ENCODE measurements at places on chromosomes 4 and X.

DNA sequence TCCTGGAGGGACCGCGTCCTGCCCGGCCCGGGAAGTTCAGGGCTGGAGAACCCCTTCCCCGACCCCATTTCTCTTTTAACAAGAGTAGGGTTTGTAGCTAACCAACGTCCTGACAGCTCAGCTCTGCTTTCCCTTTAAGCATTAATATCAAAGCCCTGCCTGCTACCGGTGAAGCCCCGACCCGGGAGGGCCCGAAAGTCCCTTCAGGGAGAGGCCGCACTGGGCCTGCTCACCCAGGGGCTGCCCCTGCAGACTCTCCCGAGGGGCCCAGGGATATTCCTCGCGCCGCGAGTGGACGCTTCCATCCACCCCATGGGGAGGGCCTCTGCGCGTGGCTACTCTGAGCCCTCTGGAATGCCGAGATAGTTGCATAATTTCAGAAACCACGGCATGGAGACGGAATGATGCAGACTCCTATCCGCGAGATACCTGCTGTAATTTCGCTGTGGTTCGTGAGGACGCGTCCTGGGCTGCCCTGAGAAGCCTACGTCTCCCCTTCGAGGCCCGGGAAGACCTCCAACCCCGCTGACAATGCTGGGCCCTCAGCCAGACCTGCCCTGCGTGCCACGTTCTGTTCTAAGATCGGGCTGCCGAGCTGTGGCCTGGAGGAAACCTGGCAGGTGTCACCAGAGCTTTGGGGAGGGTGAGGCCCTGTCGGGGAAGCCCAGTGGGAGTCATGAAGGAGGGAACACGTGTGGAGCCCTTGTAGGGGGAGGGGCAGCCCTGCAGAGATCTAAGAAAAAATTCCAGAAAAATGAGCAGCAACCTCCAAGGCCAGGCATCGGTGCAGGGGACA lies 999 bp upstream of the CTBP1 start:
- DNase-seq = peak; percentile 24

GRCh38 chrX:48472225-48472624 lies 2.2 kb upstream of the SLC38A5 start:
- DNase-seq = no peak

- DNase-seq = no peak
These were observed 249.1 kb downstream of the SPIN4 start for GRCh38 chrX:63101879-63102620.

- DNase-seq = no peak
These were observed 65.5 kb downstream of the CRMP1 start for GRCh38 chr4:5827108-5828004.

GRCh38 chrX:136199365-136199764 lies 51.8 kb downstream of the MAP7D3 start:
- no peak for DNase-seq

DNA sequence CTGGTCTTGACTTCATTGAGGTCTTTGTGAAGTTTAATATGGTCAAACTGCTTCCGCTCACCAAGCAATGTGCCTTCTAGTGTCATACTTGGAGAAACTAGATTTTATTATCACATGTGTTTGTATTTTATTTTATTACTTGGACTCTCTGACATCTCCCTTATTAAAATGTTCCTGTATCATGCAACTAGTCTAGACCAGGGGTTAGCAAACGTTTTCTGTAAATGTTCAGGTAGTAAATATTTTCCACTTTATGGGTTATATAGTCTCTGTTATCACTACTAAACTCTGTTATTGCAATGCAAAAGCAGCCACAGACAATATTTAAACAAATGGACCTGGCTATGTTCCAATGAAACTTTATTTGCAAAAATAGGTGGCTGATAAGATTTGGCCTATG lies 443.8 kb downstream of the MID1IP1 start:
- no peak for DNase-seq

DNA sequence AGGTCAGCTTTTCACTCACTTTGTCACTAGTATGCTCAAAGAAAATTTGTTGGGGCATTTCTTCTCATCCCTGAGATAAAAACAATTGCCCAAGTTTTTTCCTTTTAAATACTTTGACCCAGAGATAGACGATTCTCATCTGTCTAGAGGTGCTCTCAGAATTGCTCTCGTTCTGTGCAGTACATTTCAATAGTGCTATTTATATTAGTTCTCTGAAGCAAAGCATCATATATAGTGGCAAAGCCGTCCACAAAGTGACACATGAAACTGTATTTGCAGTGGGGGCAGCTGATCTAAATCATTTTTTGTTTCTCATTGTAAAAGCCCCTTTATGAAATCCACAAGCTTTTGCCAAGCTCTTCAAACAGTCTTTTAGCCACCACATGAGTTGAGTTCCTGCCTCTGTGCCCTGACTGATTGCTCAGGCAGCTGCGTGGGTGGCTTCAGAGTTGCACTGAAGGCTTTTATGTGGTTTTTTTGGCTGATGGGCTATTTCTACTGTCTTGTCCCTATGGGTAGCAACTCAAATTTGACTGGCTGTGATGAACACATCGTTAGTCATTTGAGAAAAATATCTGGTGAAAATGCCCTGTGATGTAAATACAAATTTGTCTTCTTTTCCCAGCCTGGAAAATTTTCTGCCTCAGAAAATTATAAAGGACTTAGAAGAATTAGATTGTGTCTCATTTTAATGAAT lies 119.1 kb upstream of the OTUD4 start:
- DNase-seq = peak; percentile 63

GRCh38 chrX:73455171-73455570 lies 8.3 kb downstream of the CDX4 start:
- no peak for DNase-seq

DNA sequence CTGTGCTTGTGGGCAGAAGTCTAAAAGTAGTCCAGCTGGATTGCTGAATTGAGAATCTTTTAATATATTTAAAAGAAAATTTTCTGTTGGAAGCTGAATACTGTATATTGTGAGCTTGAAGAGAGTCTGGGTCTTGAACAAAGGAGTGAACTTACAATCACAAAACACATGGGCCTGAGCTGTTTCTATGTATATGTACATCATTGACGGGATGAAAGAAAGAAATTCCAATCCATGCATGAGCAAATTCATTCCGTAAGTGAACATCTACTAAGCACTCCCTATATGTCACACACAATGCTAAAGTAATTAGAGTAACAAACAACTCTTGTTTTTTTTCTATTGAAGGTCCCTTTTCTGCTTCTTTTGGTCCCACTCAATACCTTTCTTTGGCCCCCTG lies 331.0 kb downstream of the HS3ST1 start:
- no peak for DNase-seq

DNA sequence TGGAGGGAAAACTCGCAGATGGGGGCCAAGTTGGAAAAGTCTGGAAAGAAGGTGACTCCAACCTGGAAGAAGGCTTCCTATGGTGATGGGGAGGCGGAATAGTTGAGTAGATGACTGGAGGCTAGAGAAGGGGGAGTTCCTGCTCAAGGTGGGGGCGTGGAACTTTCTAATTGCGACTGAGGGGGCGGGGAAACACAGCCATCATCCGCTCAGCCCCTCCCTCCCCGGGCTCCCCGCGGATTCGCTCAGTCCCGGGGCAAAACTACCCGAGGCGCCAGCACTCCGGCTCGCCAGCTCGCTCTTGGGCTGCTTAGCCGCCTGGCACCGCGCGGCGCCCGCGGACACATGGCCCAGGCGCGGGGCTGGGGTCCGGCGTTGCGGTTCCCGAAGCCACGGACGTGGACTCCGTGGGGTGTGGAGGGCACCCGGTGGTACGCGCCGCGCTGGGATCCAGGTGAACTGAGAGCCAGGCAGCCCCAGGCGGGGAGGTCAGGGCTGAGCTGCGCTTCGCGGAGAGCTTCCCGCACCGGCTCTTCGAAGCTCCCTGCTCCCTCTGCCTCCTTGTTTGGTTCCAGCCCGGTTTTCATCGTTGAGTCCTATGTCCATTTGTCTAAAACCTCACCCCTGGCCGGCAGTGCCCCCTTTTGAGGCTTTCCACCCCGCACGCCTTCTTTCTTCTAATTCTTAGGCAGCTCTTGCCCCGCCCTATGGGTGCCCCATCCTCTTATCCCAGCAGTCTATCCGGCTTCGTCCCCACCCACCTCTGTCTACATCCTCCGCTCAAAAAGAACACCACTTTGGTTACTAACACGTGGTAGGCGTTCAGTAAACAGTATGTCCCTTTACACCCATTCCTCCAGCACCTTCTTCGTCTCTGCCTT lies 38.9 kb downstream of the STARD8 start:
- DNase-seq = no peak

GRCh38 chr4:37628977-37629609 lies 57.1 kb downstream of the RELL1 start:
- peak; percentile 64 for DNase-seq

GRCh38 chr4:45518832-45519231 lies 605.0 kb downstream of the GABRG1 start:
- no peak for DNase-seq

- peak; percentile 18 for DNase-seq
These were observed 46.2 kb downstream of the NEK1 start for GRCh38 chr4:169566021-169566818.

DNA sequence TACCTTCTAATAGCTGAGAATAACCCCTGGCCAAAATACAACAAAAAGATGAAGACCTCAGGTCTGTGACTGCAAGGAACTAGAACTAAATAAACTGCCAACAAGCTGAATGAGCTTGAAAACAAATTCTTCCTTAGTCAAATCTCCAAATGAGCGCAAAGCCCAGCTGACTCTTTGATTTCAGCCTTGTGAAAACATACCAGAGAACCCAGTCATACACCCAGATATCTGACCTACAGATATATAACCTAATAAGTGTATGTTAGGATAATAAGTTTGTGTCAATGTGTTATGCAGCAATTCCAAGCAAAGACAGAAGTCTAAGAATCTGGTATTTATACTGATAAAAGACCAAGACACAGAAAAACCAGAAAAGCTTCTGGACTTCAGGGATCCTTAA lies 38.0 kb upstream of the ADGRL3 start:
- no peak for DNase-seq

GRCh38 chr4:85218756-85219155 lies 252.3 kb upstream of the WDFY3 start:
- DNase-seq = no peak

- no peak for DNase-seq
These were observed 20.0 kb downstream of the SH3RF1 start for GRCh38 chr4:169250796-169251195.

GRCh38 chr4:44817930-44818329 lies 91.6 kb upstream of the GNPDA2 start:
- DNase-seq = no peak

GRCh38 chr4:153064571-153064970 lies 128.4 kb downstream of the FHDC1 start:
- DNase-seq = no peak

DNA sequence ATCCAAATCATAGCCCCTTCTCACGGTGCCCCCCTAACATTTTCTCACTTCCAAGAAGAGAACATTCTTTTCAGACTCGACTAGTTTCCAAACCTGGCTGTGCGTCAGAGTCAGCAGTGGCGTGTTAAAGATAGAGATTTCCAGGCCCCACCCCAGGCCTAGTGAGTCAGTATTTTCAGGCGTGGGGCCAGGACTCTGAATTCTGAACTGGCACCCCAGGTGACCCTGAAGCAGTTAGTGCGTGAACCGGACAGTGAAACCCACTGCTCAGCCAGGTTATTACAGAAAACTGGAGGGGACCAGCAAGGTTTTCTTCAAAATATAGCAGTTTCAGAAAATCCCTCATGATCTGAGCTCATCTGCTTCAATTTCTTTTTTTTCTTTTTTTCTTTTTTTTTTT lies 35.0 kb upstream of the BCOR start:
- DNase-seq = peak; percentile 70

DNA sequence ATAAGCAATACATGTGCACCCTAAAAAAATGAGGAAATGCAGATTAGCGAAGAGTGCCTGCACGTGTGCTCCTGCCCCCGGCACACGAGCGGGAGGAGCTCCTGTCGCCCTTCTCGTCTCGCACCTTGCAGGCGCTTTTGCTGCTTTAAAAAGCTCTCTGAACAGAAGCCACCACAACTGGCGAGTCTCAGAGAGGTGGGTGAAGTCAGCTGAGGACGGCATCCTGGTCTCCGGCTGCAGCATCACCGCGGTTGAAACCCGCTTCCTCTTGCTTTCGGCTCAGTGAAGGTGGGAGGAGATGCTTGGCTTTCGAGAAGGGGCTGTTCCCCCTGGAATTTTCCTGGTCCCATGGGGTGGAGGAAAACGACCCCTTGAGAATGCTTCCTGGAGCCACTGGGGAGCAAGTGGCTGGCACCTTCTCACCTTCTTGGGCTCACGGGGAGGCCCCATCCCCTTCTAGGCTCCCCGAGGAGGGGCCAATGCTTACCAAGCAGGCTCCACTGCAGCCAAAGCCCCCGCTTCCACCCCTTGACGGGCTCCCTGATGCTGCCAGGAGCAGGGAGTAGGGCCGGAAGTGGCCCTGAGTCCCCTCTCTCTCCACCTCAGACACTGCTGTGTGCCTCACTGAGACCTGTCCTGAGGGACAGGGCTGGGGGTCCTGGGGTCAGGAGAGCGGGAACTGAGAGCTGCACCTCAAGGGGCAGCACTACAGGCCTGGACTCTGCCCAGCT lies 29.2 kb upstream of the MXD4 start:
- no peak for DNase-seq

GRCh38 chr4:83217721-83218522 lies 66.7 kb downstream of the COQ2 start:
- no peak for DNase-seq

GRCh38 chrX:129779747-129780146 lies at the start of gene SASH3:
TSS of gene SASH3 (plus strand) at chrX:129779949. CDS start at chrX:129780098, 149 bp downstream.
- DNase-seq = no peak

DNA sequence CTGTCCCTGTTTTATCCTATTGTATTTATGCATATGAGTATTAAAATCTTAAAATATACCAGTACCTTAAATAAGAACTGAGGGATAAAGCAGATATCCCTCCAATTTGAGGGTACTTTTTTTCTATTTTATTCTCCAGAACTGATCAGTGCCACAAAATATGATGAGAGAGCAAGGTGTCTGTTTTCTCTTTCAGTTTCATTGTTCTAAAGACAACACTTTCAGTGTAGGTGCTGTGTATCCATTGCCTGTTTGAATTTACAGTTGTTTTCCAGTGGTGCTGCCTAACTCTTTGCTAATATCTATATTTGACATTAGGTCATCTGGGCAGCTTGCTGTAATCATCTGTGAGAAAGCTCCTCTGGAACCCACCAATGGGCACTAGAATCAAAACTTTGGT lies 394.7 kb downstream of the IL1RAPL1 start:
- DNase-seq = no peak

DNA sequence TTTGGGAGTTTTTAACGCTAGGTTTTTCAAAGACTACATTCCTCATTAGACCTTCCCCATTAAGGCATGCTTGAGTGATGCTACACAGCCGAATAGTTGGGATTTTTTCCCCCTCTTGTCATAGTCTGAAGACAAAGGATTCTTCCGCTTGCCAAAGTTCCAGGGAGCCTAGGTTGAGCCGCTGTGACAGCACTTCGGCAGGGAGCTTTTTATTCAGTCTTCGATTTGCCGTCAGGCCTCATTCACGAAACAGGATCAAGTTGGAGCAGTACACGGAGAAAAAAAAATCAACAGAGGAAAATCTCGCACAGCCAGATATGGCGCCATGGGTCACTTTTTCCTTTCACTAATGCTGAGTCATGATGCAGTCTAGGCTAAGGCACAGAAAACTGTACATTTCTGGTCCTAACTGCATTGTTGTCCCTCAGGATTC lies 24.3 kb downstream of the SHROOM3 start:
- no peak for DNase-seq

DNA sequence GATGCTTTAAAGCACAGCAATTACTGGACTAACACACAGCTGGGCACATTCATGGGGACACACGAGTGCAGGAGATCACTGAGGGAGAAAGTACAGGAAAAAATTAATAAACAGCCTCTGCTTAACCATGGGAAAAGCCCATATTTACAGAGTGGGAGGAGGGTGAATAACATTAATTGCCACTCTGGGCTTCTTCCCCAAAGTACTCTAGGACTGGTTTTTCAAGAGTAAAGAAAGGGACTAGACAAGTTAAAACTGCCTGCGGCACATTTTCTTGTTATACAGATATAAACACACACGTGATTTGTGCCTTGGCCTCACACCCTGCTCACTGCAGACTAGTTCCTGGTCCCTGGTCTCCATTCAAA lies 179.7 kb upstream of the TET2 start:
- no peak for DNase-seq
